ENCODE measurements at places on chromosomes 12 and 14. TPM values are rescaled to one million over a fixed set of nuclear protein-coding genes. Genes with fewer than 3 reads are reported as not detected.

DNA sequence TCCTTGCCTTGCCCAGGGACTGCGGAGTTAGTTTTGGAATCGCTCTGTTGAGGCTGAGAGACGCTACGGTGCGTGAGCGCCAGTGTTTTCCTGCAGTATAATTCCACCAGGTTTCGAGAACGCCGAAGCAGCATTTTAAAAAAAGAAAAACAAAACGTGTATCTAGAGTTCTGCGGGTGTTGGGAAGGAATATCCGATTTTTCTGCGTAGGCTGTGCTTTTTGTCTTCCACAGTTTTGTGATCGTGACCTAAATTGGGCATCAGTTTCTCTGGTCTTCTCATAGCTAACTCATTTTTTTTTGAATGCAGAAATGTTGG lies 778 bp downstream of the DNM1L start:
- DNase-seq, result no peak
- no peaks in the 10 kb centered on the region for H3K27me3 ChIP-seq
- peak overlapping the region; percentile 97 for H3K4me3 ChIP-seq
- H3K36me3 ChIP-seq, result peaks cover 5% of the 10 kb centered on the region
- H3K27ac ChIP-seq, result peak overlapping the region; percentile 90

DNA sequence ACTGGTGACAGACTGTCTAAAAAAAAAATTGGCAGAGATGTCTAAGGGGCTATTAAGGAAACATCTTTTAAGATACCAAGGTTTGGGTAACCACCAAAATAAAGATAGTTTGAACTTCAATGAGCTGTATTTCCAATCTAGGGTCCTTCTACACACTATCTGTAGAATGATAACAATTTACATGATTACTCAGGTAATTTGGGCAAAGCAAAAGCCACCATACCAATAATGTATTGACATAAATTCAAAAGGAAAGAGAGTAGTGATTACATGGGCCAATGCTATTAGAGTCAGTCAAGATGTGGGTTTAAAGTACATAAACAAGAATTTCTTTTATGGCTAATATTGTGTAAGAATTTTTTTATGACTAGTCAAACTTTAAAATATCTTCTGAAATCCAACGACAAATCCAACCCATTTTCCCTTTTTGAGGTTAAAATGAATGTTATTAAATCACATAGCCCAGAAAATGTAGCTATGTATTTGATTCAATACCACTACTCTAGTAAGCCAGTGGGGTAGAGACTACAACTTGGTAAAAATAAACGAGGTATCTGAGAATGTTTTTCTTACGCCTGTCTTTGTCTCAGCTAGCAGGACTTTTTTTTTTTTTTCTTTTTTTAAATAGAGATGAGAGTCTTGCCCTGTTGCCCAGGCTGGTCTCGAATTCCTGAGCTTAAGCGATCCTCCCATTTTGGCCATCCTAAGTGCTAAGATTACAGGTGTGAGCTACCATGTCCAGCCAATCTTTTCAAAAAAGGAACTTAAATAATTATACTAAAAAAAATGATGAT lies 10.4 kb downstream of the PNN start:
- peaks cover 39% of the 10 kb centered on the region for H3K36me3 ChIP-seq
- no peak overlapping the region for H3K4me3 ChIP-seq
- no peaks in the 10 kb centered on the region for H3K27me3 ChIP-seq
- no peak for DNase-seq
- no peak overlapping the region for H3K27ac ChIP-seq
- no peaks in the 10 kb centered on the region for H3K4me1 ChIP-seq

DNA sequence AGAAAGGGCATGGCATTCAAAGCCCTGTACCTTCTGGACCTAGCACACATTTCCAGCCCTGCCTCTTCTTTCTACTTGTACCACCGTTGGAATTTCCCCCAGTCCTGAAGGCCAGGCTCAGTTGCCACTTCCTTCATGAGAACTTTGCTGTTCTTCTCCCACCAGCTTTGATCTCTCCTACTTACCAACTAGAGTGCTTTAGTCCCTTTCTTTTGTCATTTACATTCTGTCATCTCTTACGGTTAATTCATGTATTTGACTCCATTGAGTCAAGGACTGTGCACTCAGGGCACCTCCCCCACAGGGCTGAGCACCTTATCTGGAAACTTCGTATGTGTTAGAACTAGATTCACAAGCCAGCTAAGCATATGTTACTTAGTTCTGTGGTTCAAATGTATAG lies 26.3 kb downstream of the BICDL1 start:
- DNase-seq, result no peak
- no peaks in the 10 kb centered on the region for H3K4me1 ChIP-seq
- H3K36me3 ChIP-seq, result no peaks in the 10 kb centered on the region
- no peak overlapping the region for H3K4me3 ChIP-seq

GRCh38 chr12:9980126-9980525 lies 8.9 kb downstream of the CLEC12A start:
- H3K4me3 ChIP-seq, result no peak overlapping the region
- DNase-seq, result no peak
- no peaks in the 10 kb centered on the region for H3K4me1 ChIP-seq
- no peak overlapping the region for H3K27ac ChIP-seq
- no peaks in the 10 kb centered on the region for H3K36me3 ChIP-seq

DNA sequence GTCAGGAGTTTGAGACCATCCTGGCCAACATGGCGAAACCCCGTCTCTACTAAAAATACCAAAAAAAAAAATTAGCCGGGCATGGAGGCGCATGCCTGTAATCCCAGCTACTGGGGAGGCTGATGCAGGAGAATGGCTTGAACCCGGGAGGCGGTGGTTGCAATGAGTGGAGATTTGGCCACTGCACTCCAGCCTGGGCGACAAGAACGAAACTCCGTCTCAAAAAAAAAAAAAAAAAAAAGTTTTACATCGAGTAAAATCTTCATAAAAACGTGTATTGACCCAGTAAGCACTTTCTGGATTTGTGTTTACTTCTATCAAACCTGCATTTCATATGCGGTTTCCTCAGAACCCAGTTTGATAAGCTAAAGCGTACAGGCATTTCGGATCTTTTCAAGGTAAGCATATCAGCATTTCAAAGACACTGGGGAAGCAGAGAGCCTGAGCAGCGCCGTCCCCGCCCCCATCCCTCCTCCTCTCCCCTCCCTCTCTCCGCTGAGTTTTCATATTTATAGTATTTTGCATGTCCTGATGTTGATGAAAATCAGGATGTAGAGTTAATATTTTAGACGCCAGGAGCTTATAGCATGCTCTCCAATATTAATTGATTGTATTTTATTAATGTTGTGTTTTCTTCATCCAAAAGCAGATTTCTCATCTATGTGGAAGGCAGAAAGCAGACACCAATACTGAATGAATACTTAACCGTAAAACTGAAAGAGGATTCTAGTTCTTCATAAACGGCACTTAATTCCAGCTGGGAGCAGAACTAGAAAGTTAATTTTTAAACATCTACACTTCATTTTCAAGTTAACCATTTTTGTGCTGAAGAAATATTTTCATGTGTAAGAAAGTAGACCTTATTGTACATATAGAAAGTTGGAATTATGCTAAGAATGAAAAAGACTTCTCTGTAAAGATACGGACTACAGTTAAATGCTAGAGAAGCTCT lies 9.2 kb upstream of the HIP1R start:
- peak; percentile 86 for DNase-seq
- H3K4me1 ChIP-seq, result no peaks in the 10 kb centered on the region
- H3K27ac ChIP-seq, result no peak overlapping the region
- H3K27me3 ChIP-seq, result peaks cover 8% of the 10 kb centered on the region
- H3K36me3 ChIP-seq, result no peaks in the 10 kb centered on the region

- peaks cover 21% of the 10 kb centered on the region for H3K4me1 ChIP-seq
- no peak overlapping the region for H3K4me3 ChIP-seq
Observed at GRCh38 chr12:93908846-93909567, 231.8 kb downstream of the CRADD start.

- H3K4me1 ChIP-seq, result no peaks in the 10 kb centered on the region
- peaks cover 12% of the 10 kb centered on the region for H3K27me3 ChIP-seq
- peak; percentile 4 for DNase-seq
- no peak overlapping the region for H3K27ac ChIP-seq
- H3K4me3 ChIP-seq, result no peak overlapping the region
Observed at GRCh38 chr12:47458279-47458678, 247.6 kb downstream of the RPAP3 start.

DNA sequence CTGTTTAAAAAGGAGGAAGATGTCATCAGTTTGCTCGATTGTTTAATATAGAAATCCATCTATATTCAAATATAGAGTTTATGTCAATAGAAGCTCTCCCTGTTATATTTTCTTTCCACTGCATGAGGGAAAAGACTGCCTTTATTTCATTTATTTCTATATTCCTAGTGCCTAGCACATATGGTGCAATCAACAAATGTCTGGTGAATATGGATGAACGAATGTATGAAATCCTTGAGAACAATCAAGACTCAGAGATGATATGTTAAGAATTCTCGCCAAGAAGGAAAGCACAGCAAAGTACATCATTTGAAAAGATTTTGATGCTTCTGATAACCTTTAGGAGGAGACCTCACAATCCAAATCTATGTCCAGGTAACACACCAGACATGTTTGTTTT lies 296.0 kb upstream of the LMO3 start:
- H3K27ac ChIP-seq, result no peak overlapping the region
- H3K36me3 ChIP-seq, result no peaks in the 10 kb centered on the region
- no peak for DNase-seq
- H3K27me3 ChIP-seq, result no peaks in the 10 kb centered on the region
- H3K4me1 ChIP-seq, result no peaks in the 10 kb centered on the region

The PEX5 gene
- 48.5 TPM for total RNA-seq

The PPFIBP1 gene
- total RNA-seq, result 179 TPM

The PRPH gene
- not detected for total RNA-seq
